ENCODE measurements at places on chromosomes 12 and 14. TPM values are rescaled to one million over a fixed set of nuclear protein-coding genes. Genes with fewer than 3 reads are reported as not detected.

The KLRK1 gene
- total RNA-seq: 2.7 TPM

The DTX1 gene
- 80.9 TPM for total RNA-seq

The LRRIQ1 gene
- total RNA-seq: not detected

The SNRPF gene
- 7.0 TPM for total RNA-seq

The FOXN4 gene
- not detected for total RNA-seq

The VDR gene
- 5.8 TPM for total RNA-seq

The ANKRD33 gene
- total RNA-seq: not detected

The COL2A1 gene
- not detected for total RNA-seq

The KTN1 gene
- total RNA-seq: 121 TPM

The STAC3 gene
- total RNA-seq: 3.7 TPM

The INSM2 gene
- not detected for total RNA-seq

The TMEM63C gene
- total RNA-seq: not detected

The B4GALNT3 gene
- not detected for total RNA-seq

The SLC17A8 gene
- not detected for total RNA-seq

The CLEC1B gene
- total RNA-seq: not detected

The RBM23 gene
- total RNA-seq: 109 TPM

The GPR137C gene
- 0.25 TPM for total RNA-seq

The DPPA3 gene
- total RNA-seq: not detected

The IFNG-AS1 gene
- not detected for total RNA-seq

The NPFF gene
- total RNA-seq: not detected

The SLC25A29 gene
- 47.0 TPM for total RNA-seq

The ANP32D gene
- not detected for total RNA-seq

The TESPA1 gene
- total RNA-seq: 2.2 TPM

The E2F7 gene
- 0.36 TPM for total RNA-seq

The CCDC85C gene
- total RNA-seq: 4.1 TPM

The TGFB3 gene
- 30.4 TPM for total RNA-seq

The DDIT3 gene
- total RNA-seq: 66.6 TPM

The SPTSSA gene
- 18.3 TPM for total RNA-seq

The FOXG1 gene
- total RNA-seq: not detected

The CABP1 gene
- 14.7 TPM for total RNA-seq

The FGF6 gene
- not detected for total RNA-seq

The CLEC2D gene
- 12.5 TPM for total RNA-seq

The AMDHD1 gene
- 1.7 TPM for total RNA-seq

The EMP1 gene
- total RNA-seq: 712 TPM

The MANSC4 gene
- not detected for total RNA-seq

The SOAT2 gene
- not detected for total RNA-seq

The KSR2 gene
- total RNA-seq: not detected

The KRT1 gene
- total RNA-seq: not detected

The REM2 gene
- 1.2 TPM for total RNA-seq

The HOXC4 gene
- 1.1 TPM for total RNA-seq

The SELPLG gene
- 12.4 TPM for total RNA-seq

The DPF3 gene
- 0.44 TPM for total RNA-seq

The RND1 gene
- 4.7 TPM for total RNA-seq

The ENDOU gene
- 2.7 TPM for total RNA-seq

The RNF212B gene
- not detected for total RNA-seq
